ENCODE measurements at places on chromosomes 7 and 10.

GRCh38 chr7:132817949-132818348, 241.7 kb upstream of the PLXNA4 start:
- no peak for DNase-seq

- DNase-seq, result no peak
Measured at GRCh38 chr7:126213876-126214275, 1038.9 kb downstream of the GRM8 start.

DNA sequence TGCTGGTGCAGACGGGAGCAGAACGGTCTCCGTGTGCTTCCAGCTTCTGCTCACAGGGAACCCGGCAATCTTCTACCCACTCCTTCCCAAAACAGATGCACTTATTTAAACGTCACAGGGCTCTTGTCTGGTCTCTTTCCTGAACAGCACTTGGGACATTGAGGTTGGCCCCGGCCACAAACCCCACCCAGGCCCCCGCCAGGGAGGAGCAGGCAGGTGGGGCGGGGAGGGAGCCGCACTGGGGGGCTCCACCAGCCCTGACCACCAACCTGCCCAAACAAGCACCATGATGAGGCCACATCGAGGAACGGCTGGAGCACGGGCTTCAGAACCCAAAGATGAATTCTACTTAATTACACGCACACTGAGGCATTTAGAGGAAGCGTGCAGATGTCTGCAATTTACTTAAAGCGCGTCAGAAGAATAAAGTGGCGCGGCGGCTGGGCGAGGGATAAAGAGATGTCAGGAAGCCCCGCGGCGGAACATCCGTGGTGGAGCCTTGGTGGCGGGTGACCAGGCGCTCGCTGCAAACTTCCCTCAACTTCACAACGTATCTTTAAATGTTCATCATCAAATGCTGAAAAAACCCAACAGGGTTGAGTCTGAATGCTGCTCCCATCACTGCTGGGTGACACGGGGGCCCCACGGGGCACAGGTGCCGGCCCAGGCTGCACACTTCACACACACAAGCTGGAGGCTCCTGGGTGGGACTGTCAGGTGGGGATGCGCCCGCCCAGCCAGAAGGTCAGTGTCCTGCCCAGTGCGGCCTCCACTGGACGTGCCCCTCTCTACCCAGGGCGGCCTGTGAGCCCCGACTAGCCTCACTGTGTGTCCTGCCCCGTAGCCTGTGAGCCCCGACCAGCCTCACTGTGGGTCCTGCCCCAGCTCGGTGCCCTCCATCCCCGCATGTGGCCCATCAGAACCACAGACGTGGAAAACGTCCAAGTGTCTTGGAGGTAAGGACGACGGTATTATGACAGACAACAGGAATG, 279.2 kb downstream of the MAD1L1 start:
- DNase-seq, result no peak

GRCh38 chr10:42985436-42986316, 91.2 kb upstream of the RET start:
- no peak for DNase-seq

GRCh38 chr10:98029149-98030092, 1.0 kb downstream of the CRTAC1 start:
- no peak for DNase-seq

- no peak for DNase-seq
Measured at GRCh38 chr7:83130623-83131545, 31.8 kb downstream of the PCLO start.

- DNase-seq, result no peak
Measured at GRCh38 chr7:99210265-99210970, 2.5 kb upstream of the KPNA7 start.

DNA sequence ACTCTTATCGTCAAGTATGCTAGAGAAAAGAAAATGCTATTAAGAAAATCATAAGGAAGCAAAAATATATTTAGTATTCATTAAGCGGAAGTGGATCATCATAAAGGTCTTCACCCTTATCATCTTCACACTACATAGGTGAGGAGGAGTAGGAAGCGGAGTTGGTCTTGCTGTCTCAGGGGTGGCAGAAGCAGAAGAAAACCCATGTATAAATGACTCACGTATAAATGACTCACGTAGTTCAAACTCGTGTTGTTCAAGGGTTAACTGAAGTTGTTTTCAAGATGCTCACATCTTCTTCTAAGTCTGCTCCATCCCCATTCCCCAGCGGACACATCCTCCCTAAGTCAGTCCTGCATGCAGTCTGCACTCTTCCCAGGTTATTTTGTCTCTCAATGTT, 72.4 kb downstream of the SFMBT2 start:
- DNase-seq, result no peak

DNA sequence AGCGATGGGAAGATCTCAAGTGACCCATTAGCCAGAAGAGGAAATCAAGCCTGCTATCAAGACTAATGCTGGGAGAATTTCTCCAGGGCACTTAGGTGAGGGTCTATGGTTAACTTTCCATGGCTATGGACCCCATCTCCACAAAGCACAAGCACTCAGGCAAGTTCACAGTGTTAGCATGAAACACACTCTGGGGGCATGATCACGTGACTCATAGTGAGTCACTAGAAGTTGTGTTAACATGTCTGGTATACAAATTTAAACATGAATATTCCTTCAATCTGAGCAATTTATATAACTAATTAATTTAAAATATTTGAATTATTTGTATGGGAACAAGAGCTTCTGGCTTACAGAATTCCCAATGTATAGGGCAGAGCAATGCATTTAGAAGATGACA, 131.8 kb downstream of the FAM204A start:
- DNase-seq, result no peak

DNA sequence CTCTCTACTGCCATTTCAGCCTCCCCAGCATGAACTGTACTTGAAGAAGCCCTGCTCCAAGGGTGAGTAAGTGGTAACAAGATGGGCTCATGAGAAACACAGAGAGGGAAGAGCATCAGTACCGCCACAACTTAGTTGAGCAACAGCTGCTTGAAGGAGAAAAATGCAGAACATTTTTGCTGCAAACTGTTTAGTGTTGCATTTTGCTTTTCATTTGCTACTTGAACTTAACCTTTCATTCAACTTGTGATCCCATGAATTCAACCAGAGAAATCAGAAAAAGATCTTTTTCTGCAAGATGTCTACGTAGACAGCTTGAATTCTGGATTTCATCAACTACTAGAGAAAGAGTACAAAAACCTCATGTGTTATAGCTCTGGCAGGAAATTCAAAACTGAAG, 40.7 kb downstream of the ANK3 start:
- no peak for DNase-seq

GRCh38 chr7:30731581-30731980, 20.4 kb upstream of the INMT start:
- DNase-seq, result no peak

All from NCI-H345 (cell line).